ENCODE measurements at places on chromosomes 1 and 21.

- DNase-seq: no peak
Measured at GRCh38 chr1:35449334-35450008, 107.7 kb downstream of the KIAA0319L start.

DNA sequence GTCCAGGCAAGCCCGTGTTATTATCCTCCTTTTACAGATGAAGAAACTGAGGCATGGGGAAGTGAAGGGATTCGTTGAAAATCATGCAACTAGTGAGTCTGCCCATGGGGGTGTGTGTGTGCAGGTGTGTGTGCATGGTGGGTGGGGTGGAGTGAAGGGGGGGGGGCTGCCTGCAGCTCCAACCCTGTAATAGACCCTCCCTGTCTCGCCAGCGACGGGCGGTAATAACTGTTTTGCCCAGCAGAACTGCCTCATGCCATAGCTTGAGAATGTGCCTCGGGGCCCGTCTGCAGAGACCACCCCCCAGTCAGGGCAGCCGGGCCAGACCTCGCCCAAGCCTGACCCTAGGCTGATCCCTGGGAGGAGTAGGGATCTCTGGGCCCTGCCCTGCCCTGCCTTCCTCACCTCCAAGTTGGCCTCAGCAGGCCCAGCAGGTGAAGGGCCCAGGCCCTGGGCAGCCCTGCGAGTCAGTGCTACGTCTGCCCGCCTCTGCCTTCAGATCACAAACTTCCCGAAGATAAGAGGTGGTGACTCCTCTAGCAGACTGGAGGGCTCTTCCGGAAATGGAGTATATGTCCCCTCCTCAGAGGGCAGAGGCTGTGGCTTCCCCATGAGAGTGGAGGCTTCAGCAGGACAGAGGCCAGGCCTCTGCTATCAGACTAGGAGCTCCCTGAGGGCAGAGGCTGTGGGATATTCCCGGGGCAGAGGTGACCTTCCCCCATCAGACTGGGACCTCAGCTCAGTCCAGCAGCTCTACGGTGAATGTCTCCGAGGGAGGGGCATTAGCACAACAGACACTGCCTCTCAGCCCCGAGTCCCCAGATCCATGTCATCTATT lies 15.7 kb upstream of the EPHA2 start:
- no peak for DNase-seq

- no peak for DNase-seq
Measured at GRCh38 chr1:113389359-113389952, 859 bp upstream of the MAGI3 start.

DNA sequence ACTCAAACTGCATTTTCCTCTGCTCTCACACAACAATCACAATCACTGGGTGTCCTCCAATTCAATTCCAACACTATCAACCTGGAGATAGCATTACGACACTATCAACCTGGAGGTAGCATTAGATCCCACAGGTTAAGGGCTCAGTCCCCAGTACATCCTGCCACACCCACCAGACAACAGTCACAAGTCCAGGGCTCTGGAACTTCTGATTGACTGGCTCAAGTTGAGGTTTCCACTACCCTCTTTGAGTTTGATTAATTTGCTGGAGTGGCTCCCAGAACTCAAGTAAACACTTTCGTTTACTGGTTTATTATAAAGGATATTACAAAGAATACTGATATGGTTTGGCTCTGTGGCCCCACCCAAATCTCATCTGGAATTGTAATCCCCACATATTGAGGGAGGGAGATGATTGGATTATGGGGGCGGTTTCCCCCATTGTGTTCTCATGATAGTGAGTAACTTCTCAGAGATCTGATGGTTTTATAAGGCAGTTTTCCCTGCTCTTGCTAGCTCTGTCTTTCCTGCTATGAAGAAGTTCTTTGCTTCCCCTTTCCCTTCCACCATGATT lies 49.6 kb upstream of the ARHGAP29 start:
- no peak for DNase-seq

DNA sequence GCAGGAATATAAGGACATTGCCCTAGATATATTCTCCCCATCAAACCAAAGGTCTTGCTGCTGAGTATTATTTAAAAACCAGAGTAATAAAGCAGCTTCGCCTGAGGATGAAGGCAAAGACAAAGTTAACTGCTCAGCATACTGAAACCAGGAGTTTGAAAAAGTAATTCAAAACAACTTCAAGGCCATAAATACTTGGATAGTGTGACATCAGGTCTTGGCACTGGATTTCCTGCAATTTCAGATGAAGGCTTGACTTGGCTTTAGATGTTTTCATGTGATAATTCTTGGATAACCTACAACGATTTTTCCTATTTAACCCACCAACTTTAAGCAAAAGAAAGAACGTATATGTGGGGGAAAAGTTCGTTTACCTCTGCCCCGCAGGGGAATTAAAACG lies 10.6 kb downstream of the SOD1 start:
- no peak for DNase-seq

DNA sequence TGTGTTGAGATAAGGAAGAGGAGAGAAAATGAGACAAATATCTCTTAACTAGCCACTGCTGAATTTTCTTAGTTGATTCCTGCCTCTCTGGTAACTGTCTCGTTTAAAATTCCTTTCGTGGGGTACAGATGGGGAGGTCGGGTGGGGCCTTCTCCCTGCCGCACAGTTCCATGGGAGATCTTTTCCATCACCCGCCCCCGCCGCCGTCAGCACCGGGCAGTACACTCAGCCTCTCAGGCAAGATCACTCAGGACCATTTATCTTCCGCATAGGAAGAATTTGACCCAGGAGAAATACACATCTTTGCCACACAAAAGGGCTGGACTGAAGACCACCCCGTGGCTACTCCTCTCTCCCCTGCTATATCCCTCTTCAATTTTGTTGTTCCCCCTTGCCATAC lies 2.3 kb upstream of the VPS26C start:
- no peak for DNase-seq

Data from coronary artery (tissue), 2 donors.